NCI-H446 treated with DMSO at 0.1 percent for 48 hours (cell line): ENCODE measurements at places on chromosomes 13 and 19.

GRCh38 chr13:43760257-43760656 lies 26.5 kb downstream of the ENOX1 start:
- no peak for DNase-seq

DNA sequence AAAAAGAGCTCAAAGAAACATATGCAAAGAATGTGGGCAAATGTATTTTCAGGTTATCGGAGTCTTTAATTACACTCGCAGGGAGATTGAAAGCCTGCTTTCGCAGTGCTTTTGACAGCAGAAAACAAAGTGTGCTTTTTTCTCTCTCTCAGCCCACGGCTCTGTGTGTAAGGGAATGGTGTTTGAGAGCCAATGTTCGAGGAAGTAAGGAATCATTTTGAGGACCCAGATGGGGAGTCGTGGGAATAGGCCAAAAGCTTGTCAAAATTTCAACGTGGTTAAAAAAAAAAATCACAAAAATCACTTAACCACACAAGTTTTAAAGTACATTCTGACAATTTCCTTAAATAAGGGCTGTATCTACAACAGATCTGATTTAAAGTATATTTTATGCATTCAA lies 197.1 kb upstream of the IRS2 start:
- DNase-seq, result no peak

DNA sequence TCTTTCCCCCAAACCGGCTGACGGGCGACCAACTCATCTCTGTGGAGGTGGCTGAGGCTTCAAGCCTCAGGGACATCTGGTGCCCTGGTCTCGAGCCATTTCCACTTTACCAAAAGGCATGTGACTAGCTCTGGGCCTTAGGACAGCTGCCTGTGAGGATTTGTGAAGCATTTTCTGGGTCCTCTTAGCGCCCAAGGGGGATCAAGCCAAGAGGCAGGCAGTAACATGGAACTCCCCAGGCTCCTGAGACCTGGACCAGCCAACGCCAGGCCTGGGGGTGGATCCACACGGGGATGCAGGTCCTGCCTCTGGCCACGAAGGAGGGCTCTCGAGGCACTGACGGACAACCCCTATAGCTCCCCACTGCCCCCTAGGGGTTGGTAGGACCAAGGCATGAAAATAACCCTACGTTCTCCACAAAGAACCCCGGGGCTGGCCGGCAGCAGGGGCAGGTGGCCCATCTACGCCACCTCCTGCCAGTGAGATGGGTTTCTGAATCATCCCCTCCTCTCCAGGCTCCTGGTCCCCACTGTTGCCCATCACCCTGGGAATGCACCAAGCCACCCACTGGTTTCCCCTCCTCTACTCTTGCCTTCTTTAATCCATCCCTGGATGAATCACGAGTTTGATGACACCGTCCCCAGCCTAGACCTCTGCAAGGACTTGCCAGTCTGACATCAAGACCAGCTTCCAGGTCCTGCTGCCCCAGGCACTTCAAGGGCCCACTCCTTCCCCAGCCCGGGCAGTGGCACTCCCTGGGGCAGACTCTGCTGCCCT lies 7.0 kb upstream of the MYDGF start:
- peak; percentile 37 for DNase-seq

DNA sequence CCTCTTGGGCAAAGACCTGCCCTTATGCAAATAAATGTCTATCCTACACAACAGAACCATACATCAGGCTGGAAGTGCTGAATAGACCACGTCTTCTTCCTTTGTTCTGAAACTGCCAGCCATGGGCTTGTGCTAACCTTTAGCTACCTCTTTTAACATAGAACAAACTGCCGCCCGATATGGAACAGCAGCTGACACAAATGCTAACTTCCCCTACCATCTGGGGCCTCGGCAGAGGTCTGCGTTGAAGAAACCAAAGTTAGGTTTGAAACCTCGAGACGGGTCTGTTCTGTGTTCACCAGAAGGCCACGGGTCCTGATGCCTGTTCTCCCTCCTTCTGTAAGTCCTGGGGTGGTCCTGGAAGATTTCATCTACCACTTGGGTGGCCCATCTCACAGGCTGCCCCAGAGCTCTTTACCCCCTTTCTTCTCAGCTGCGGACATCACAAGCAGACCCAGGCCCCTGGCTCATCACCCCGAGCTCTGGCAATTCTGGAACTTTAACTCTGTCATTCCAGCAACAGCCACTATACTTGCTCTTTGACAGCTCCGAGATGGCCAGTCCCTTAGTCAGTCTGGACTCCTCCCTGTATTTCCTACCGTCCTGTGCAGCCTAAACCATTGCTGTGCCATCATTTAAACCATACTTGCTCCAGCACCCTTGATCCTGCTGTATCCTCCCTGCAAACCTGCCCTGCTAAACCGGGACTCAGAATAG lies 146.7 kb downstream of the USP12 start:
- DNase-seq, result no peak

DNA sequence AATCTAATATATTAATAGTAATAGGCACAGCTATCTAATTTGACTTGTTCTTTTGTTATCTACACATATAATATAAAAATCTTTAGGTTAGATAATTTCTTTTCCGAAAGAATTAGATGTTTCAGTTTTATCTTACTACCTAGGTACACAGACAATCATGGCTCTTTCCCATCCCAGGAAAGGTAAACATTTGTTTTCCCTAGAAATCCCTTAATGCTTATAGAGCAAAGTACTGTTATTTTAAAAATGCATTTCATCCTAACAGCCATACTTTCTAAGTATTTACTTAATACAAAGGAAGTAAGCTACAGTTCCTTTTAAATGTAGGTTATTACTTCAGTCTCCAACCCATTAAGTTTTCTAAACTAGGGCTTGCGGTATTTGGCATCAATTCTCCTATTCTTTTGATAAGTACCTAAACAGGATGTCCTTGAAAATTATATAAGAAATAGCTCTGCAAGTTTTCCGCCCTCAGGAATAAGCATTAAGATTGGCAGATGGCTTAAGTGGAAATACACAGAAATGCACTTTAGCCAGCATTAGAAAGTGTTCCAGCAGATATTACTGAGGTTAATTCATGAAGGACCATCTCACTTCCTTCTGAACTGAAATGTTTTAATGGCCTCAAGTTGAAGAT lies 616.2 kb upstream of the SPRY2 start:
- no peak for DNase-seq

DNA sequence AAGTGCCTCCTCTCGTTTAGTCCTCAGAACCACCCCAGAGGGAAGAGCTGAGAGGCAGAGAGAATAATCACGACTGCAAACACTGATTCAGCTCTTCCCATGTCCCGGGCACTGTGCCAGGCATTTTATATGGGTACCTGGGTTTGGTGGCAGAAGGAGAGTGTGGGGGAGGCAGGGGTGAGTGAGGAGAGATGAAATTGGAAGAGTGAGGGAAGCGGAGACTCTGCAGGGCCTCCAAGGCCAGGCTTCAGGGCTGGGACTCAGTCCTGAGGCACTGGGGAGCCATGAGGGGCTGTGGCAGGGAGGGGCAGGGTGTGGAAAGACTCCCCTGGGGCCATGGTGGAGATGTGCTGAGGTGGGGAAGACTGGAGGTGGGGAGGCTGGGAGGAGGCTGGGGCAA lies 8.7 kb downstream of the SYNGR4 start:
- peak; percentile 65 for DNase-seq

DNA sequence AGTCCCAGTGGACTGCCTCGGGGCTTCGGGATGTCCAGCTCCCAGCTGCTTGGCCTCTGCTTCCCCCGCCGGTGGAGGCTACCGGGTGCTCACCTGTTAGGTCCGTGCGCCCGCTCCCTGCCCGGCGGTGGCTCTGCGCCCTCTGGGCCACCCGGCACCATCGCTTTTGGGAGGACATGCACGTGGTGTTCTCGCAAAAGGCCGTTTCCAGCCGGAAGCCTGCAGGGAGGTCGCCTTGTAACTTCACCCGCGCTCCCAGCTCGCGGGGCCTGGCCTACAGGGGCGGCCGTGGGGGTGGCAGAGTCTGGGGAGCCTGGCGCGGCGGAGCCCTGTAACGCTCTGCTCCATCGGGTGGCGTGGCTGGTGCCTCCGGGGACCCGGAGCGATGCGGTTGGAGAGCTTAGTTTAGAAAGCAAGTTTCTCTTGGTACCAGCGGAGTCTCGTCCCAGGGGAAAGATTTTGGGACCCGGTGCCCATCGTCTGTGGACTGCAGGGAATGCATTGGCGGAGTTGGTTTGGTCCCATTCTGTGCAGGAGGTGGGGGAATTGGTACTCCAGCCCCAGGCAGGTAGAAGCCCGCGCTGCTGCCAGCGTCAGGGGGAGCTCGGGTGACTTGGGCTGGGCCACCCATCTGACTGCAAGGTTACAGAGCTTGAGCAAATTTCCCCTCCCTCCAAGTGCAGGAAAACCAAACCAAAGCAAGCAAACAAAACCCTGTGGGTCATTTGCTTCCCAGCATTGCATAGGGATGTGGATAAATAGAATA lies 673 bp downstream of the SPATA13 start:
- DNase-seq, result no peak

DNA sequence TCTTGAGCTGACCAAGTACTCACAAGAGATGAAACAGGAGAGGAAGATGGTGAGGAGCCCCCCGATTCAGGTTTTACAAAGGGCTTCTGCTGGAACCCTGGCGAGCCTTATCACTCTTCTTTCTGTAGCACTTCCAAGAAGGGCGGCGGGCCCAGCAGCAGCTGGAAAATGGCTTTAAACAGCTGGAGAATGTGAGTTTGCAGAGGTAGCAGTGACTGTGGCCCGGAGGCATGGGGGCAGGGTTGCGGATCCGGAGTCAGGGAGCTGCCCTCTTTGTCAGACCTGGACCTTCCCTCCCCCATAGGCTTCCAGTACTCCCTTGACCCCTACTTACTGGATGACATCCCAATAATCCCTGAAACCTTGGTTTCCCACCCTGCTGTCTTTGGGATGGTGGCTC lies 3.6 kb downstream of the TRIP10 start:
- DNase-seq, result no peak

DNA sequence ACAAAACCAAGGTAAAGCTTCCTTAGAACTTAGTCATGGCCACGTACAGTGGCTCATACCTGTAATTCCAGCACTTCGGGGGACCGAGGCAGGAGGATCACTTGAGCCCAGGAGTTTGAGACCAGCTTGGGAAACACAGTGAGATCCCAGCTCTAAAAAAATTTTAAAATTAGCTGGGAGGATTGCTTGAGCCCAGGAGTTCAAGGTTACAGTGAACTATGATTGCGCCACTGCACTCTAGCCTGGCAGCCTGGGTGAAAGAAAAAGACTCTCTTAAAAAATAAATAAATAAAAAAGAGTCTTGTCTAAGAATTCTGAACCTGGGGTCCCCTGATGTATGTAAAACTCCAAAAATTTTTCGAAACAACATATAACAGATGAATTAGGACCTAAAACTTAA lies 34.9 kb downstream of the N4BP2L2 start:
- no peak for DNase-seq

- no peak for DNase-seq
Measured at GRCh38 chr19:29690842-29691241, 24.2 kb downstream of the C19orf12 start.

DNA sequence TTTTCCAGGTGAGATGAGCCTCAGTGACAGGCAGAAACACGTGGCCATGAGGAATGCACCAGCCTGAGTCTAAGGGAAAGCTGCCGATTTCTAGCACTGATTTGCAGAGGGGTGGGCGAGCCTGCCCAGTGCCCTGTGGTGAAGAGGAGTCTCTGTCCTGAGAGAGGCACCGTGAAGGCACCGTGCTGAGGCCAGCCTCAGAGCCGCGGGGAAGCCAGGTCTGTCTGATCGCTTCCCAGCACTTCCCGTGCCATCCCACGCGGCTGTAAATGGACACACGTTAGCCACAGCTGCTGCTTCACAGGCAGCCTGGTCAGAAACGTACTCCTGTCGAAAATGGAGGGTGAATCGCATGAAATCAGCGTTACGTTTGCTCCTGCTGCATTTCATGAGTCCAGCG lies 79.8 kb downstream of the ATP11A start:
- no peak for DNase-seq

GRCh38 chr13:112362021-112362420 lies 14.1 kb upstream of the SPACA7 start:
- DNase-seq, result no peak

DNA sequence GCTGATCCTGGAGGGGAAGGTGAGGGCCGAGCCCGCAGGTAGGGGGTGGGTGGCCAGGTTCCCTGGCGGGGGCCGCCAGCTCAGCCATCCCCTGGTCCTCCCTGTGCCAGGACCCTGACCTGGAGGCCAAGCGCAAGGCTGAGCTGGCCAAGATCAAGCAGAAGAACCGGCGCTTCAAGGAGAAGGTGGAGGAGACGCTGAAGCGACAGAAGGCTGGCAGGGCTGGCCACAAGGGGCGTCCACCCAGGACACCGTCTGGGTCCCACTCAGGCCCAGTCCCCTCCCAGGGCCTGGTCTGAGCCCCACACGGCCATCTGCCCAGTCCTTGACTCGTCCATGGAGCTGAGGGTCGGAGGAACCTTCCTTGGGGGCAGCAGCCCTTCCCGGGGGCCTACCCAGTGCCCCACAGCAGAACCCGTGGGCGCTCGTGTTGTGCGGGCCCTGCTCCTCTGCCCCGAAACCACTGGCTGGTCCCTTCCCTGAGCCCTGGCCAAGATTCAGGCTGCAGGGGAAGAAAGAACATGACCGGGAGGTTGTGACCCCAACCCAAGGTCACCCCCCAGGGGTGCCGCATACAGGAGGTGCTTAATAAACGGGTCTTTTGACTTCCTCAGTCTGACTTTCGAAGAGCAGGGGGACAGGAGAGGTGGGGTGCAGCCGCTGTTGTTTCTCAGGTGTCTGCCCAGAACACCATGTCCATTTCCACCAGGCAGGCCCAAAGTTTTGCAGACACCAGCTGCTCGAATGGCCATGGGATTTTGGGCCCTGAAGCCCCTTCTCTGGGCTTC lies 8.7 kb downstream of the DDX49 start:
- DNase-seq, result no peak

- no peak for DNase-seq
Measured at GRCh38 chr19:45331411-45331810, 8.7 kb upstream of the CKM start.

DNA sequence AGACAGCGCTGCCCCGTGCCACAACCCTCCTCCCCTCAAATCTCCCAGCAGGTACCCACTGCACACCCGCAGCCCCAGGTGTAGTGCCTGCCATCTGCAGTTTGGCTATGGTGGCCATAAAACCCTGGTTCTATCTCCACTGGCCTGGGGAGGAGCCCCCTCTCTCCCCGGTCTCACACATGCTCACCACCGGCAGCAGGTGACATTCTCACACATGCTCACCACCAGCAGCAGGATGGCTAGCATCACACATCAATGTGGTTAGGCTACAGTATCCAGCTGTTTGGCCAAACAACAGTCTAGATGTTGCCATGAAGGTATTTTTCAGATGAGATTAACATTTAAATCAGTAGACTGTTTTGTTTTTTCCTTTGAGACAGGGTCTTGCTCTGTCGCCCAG lies 31.1 kb downstream of the ELL start:
- DNase-seq, result no peak

DNA sequence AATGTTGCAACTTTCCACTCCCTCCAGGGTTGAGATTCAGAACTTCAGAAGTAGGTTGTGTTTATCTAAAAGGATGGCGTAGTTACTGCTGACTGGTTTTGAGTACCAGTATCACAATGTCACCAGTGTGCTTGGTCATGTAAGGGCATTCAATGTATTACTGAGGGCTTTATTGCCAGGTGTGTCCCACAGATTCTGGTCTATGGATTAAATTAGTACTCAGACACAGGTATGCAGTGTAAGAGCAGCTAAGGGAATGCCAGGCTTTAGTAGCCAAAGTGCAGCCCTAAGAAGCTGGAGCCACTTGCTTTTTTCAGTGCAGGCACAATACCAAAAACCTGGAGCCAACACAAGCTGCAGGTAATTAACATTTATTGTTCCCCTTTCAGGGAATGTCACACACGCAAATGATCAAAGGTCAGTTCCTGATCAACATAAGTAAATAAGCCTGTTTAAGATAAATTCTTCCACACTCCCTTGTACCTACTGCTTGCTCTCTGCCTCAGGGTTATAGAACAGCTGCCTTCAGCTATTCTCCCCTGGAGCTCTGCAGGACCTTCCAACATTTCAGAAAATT lies 130.1 kb upstream of the ZNF91 start:
- no peak for DNase-seq

- no peak for DNase-seq
Measured at GRCh38 chr13:98305670-98306069, 128.6 kb upstream of the RNF113B start.
